Bone marrow (tissue), 2 donors: ENCODE measurements at places on chromosomes 3 and 15.

DNA sequence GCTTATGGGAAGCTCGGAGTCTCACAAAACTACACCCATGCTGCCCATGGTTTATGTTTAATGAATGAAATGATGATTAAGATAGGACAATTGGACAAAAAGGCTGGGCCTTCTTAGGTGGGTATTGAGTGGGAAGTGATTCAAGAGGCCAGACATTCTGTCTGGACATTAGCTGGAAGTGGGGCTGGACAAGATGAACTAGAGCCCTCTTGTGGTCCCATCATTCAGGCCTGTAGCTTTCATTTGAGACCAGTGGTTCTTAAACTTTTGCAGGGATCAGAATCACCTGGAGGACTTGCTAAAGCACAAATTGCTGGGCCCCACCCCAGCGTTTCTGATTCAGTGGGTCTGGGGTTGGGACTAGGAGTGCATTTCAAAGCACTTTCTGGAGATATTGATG is 290.4 kb upstream of the CTDSPL start:
- DNase-seq = no peak

GRCh38 chr15:59399465-59400102 is 26.9 kb upstream of the MYO1E start:
- no peak for DNase-seq

DNA sequence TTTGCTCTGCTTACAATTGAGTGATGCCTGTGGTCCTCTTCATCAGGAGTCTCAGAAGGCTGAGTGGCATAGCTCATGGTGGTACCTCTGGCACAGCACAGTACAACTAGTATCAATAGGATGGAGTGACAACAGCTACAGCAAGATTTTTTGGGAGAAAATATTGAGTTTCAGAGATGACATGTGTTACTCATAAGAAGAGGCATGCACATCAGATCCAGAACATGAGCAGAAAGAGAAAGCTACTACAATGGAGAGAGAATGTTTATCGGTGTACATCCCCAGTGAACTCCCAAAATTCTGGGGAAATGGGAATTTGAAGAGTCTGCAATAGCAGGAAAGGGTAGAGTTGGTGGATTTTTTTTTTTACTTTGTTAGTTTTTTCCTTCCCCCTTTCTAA is 130.5 kb upstream of the MB21D2 start:
- no peak for DNase-seq

DNA sequence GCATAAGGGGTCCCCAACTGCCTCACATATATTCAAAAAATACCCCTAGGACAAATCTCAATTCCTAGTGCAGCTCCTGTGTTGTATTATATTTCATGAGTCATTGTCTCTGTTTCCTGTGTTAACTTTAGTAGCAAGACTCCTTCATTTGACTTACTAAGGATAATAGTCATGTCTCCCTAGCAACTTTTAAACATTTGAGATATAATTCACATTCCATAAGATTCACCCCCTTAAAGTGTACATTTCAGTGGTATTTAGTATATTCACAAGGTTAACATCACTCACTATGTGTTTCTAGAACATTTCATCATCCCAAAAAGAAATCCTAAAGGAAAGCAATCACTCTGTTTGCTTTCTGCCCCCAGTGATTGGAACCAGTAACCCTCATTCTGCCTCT is 121.3 kb upstream of the WNT7A start:
- no peak for DNase-seq

GRCh38 chr15:80367094-80367493 is 37.1 kb upstream of the ARNT2 start:
- DNase-seq = no peak

- DNase-seq = no peak
These were observed 10.4 kb upstream of the SEMA4B start for GRCh38 chr15:90190606-90191343.

DNA sequence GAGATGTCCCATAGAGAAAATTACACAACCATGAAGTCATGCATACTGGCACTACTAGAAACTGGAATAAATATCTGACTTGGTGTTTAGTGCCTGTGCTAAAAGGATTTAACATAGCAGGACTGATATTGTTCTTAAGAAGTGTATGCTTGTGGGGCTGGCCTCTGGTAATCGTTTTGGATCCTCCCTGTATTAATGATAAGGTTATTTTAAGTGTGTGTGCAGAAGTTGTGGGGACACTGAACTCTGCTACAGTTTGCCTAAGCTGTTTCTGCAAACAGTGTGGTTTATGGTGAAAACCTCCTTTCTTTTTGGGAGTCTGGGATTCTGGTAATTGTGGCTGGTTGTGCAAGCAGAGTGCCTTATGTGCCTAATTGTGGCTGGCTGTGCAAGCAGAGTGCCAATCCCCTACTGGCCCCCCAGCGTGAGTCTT is 120.8 kb downstream of the CLASP2 start:
- no peak for DNase-seq

DNA sequence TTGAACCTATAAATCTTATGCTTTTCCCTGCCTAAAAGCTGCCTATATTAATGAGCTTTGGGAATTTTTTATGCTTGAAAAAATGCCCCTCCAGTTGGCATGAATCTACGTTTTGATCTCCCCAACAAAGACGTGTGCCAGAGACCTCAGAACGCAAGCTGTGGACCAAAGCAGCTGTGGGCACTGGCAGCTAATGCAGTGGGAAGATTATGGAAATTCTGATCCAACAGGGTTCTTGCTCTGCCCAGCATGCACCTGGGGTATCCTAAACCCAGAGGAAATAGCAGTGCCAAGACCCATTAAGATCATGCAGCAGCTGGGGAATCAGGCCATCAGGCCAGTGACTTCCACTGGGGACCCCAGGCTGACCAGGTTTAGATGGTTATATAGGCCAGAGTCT is 423.0 kb downstream of the ZBBX start:
- no peak for DNase-seq

DNA sequence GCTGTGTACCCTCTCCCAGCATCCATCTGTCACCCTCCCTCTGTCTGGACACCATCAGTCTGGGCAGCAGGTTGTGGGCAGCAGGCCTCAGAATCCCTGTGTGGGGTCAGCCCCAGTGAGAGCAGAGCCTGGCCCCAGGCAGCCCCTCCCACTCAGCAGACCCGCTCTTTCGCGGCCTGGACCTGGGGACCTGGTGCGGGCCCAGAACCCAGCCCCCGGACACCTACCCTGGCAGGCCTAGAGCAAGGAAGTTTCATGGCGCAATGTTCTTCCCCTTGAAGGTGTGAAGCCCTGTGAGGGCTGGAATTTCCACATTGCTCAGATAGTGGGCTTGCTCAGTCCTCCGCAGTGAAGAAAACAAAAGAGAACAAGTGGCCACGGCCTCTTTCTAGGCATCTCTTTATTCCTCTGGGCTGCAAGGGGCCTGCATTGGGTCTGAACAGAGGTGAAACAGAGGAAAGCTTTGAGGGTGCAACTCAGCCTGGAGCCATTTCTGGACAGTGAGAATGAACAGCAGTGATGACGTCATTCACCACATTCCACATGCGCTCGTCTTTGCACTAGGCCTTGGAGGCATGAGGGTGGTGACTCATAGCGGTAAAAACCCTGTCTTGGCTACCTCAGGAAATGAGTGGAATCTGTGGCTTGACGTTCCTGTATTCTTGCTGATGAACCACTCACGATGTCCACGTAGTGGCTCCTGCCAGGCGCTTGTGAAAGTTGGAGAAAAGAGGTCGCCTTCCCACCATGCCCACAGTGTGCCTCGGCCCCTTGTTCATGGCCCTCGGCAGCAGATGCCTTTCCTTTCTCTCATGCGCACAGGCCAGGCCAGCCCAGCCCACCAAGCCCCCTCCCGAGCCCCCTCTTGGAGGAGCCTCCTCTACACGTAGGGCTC is 66.1 kb downstream of the SLC30A4 start:
- peak; percentile 85 for DNase-seq

GRCh38 chr15:94269954-94270353 is 38.6 kb downstream of the MCTP2 start:
- DNase-seq = no peak

GRCh38 chr3:140273542-140274195 is 338.7 kb downstream of the CLSTN2 start:
- DNase-seq = no peak

- no peak for DNase-seq
These were observed 161.8 kb upstream of the TBL1XR1 start for GRCh38 chr3:177358977-177359592.

GRCh38 chr3:50264383-50264963 is 4.5 kb upstream of the SEMA3B start:
- no peak for DNase-seq

- no peak for DNase-seq
These were observed 72.6 kb downstream of the NPTN start for GRCh38 chr15:73560501-73561117.

DNA sequence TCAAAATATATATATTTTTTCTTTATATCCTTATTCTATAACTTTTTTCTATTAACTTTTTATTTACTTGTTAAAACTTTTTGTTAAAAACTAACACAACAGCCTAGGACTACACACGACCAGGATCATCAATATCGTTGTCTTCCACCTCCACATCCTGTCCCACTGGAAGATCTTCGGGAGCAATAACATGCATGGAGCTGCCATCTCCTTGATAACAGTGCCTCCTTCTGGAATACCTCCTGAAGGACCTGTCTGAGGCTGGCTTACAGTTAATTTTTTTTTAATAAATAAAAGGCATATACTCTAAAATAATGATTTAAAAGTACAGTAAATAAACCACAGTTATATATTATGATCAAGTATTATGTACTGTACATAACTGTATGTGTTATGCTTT is 58.9 kb downstream of the SFMBT1 start:
- DNase-seq = no peak

- DNase-seq = no peak
These were observed 169.1 kb upstream of the SEMA6D start for GRCh38 chr15:47548231-47548630.
